ENCODE measurements at places on chromosomes 4 and X.

DNA sequence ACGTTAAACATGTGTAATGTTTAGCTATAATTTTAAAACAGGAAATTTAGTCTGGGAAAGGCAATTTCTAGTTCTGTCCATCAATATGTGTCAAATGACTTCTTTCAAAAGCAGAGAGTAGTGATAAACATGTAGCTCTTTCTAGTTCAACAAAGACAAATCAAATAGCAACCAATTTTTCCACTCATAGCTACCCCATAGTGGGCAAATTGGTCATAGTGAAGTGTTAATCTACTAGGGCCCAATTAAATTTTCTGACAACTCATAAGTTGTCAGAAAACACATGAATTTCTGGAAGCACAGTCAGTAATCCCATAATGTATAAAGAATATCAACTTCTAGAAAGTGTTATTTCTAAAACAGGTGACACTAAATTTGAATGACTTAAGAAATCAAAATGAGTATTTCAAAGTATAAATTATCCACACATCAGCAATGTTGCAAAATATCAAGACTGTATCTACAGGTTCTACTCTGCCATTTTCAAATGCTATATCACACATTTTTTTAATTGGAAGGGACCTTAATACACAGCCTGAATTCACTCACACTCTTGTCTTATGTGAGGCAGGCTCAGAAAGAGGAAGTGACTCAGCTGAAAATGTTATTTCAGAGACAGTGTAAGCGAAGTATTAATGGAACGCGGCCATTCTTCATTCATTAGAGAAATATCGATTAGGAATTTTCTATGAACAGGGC lies 7.7 kb downstream of the OCIAD2 start:
- DNase-seq = no peak

- no peak for DNase-seq
Observed at GRCh38 chr4:165873298-165874071, 448 bp downstream of the TLL1 start.

DNA sequence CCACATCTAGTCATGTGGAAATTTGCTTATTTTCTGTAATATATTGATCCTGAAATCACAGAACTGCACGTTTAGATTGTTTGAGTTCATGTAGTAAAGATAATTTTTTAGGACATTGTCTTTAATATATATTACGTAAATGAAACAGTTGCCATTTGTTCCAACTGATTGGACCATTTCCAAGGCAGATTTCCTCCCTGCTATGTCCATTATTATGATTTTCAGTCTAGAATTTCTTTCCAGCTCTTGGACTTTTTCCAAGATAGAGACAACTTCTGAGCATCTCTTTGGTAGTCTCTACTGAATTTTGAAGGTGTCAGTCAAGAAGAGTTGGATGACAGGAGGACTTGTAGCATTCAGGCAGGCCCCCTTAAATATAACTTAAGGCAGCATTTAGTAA lies 94.6 kb downstream of the STIM2 start:
- DNase-seq = no peak

DNA sequence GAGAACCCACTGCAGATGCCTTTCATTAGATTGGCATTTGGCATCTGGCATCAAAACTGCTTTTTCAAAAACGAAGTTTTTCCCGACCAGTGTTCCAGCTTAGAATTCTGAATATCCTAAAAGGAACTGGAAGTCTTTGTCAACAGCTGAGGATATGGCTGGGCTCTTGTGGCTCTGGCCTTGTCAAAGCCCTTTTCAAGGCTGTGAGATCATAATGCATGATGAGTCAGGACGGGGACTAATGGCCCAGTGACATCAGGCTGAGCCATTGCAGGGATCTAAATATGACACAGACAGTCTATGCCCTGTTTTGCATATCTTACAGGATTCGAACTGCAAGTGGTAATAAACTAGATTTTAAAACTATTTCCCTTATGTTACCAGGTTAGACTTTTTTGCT lies 306.4 kb downstream of the PTTG2 start:
- DNase-seq = no peak

- DNase-seq = no peak
Observed at GRCh38 chrX:13050151-13050550, 5.7 kb upstream of the FAM9C start.

DNA sequence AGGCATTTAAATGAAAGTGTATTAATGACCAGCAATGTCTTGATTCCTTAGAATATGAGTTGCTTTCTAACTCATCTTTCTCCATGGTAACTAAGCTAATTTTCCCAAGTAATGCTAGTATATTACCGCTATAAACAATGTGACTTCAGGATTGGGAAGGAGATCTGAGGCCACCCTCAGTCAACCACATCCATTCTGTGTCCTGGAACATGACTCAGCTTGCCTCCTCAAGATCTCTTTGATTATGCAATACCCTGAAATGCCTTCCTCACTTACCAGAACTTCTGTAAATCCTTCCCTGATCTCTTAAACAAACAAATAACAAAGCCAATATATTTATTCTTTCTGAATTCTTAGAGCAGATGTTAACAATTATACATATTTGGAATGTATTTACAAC lies 1495.5 kb downstream of the PCDH18 start:
- DNase-seq = no peak

- no peak for DNase-seq
Observed at GRCh38 chr4:162841753-162842152, 324.9 kb downstream of the NAF1 start.

DNA sequence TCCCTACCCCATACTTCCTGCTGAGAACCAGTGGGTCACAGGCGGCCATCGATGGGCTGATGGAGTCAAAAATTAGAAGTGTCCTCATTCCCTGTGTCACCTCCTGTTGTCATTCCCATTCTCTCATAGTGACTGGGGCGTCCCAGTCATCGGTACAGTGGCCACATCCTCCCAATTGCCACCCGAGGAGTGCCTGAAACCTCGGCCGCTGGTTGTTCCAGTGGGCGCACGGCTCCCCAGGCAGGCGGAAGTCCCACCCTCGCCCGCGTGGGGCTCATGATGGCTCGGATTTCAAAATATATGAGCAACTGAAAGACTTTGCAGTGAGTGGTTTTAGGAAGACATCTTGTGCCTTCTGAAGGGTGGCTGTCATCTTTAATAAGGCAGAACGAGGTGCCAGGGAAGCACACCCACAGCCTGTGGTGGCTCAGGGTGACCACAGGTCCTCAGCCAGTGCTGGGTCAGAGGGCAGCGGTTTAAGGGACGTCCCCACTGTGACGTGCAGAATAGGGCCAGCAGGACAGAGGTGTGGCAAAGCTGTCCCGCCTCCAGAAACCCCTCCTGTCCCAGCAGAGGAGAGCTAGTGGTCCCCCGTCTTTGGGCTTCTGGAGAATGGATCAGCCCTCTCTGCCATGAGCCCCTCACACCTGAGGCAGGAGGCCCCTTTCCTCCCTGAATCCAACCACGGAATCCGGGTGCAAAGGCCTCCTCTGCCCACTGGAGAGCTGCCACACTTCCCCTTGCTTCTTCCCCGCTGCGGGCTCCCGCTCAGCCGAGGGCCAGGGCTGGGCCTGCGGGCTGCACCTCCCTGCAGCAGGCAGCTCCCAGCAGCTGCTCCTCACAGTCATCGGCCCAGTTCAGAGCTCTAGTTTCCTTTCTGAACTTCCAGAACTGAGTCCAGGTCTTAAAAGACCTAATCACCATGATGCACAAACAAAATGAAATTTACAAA lies 90.4 kb downstream of the ABLIM2 start:
- DNase-seq = no peak

DNA sequence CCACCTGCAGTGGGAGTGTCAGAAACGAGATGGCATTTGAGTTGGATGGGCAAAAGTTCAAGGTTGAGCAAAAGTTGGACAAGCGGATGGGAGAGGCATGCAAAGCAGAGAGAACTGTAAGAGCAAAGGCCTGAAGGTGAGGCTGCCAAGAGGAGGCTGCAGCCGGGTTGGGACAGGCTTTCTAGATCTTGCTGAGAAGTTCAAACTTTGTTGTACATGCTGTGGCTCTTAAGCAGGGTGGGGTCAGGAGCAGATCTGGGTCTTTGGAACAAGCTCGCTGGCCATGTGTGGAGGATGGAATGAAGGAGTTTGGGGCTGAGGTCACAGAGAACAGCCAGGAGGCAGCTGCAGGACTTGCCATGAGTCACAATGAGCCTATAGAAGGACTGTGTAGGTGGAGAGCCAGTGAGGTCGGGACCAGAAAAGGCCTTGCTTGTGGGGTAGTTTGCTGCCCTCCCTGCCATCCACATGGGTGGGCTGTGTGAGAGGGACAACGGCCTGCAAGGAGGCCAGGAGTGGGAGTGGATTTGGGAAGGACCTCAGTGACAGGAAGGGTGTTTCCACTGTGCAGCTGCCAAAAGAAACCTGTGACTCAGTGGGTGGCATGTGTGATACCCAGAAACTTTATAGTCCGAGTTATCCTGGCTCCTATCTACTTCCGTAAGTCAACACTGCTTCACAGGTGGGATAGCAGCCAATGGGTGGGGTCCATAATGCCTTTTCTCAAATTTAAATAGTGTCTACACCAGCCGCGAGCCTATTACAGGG lies 210.4 kb downstream of the MID1IP1 start:
- no peak for DNase-seq

DNA sequence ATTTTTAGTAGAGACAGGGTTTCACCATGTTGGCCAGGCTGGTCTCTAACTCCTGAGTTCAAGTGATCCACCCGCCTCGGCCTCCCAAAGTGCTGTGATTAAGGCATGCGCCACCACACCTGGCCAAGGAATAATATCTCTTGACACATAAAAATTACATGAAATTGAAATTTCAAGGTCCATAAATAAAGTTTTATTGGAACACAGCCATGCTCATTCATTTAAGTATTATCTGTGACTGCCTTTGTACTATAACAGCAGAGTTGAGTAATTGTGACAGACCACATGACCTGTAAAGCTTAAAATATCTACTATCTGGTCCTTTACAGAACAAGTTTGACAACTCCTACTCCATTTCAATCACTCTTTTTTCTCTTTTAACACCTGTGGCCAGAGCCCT lies 17.8 kb upstream of the EGFL6 start:
- DNase-seq = no peak

DNA sequence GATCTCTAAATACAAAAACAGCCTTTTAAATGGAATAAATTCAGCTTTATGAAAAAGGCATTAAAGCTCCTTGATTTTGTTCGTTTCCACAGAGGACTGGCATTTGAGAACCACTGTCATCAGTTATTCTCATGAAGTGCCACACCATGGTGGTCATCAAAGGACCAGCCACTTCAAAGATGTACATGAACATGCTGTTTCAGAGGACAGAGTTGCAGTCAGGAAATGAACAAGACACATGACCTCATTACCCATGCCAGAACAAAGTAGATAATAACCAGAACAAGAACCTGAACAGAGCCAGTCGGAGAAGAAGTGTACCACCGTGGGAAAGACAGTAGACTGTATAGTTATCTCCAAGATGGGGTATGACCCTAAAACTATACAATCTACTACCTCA lies 122.7 kb upstream of the HSD17B10 start:
- DNase-seq = no peak
